ENCODE measurements at places on chromosomes 4 and X.

- no peak for DNase-seq
- H3K36me3 ChIP-seq: no peaks in the 10 kb centered on the region
- no peak overlapping the region for H3K4me3 ChIP-seq
- no peak overlapping the region for H3K27ac ChIP-seq
Measured at GRCh38 chr4:3338321-3338838, 45.6 kb downstream of the RGS12 start.

DNA sequence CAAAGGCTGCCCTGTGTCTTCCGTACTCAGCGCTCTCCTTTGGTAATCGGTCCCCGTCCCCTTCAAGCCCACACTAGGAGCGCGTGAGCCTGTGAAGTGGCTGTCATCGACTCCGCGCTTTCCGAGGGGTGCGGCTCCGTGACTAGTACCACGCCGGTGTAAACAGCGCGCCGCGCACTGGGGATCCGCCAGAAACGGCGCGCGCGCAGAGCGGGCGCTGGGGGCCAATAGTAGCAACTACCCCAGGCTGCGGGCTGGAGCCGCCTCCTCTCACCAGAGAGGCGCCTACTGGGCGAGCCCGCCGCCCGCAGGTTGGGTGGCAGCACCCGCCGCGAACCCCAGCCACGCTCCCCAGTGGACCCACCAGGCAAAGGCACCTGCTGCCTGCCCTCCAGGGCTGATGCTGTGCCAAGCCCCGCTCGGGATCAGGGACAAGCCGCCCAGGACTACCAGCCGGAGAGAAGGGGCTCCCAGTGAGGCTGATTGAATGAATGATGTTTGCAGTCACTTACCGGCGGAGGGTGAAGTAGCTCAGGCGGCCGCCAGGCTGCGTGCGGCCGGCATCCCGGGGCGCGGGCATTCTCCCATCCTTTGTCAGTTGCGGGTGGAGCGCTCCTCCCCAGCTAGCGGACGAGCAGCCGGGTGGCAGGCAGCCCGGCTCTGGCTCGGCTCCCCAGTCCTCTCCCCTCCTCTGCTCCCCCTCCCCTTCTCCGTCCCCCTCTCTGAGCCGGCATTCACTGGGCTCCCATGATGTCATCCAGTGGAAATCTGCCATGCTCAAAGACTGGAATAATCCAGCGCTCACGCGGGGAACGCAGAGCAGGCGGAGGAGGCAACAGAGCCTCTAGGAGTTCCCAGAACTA lies 370.3 kb upstream of the SMIM31 start:
- no peak overlapping the region for H3K27ac ChIP-seq
- no peaks in the 10 kb centered on the region for H3K36me3 ChIP-seq
- DNase-seq: no peak
- H3K27me3 ChIP-seq: no peaks in the 10 kb centered on the region

DNA sequence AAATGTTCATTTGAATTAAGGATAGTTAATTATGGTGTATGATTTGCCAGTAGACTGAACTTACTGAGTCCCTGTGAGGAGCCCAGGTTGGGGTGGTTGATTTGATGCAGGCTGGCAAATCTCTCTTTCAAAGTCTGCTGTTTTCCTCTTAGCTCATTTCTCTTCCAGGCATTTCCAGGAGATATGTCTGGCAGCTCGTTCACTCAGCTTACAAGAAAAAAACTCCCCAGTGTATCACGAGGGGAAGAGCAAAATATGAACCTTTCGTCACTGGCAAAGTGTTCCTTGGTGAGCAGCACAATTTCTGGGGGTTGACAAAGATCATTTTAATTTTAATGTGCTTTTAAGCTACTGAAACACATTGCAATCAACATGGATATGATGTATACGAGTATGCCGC lies 244.2 kb downstream of the CBLL2 start:
- no peak for DNase-seq
- H3K4me3 ChIP-seq: no peak overlapping the region
- H3K27ac ChIP-seq: no peak overlapping the region
- no peaks in the 10 kb centered on the region for H3K36me3 ChIP-seq
- H3K4me1 ChIP-seq: no peaks in the 10 kb centered on the region

GRCh38 chr4:156475322-156475721 lies 496.3 kb downstream of the PDGFC start:
- H3K27ac ChIP-seq: no peak overlapping the region
- H3K36me3 ChIP-seq: no peaks in the 10 kb centered on the region
- no peak for DNase-seq
- no peak overlapping the region for H3K4me3 ChIP-seq
- H3K4me1 ChIP-seq: no peaks in the 10 kb centered on the region

- no peaks in the 10 kb centered on the region for H3K36me3 ChIP-seq
- H3K27me3 ChIP-seq: no peaks in the 10 kb centered on the region
- H3K4me1 ChIP-seq: no peaks in the 10 kb centered on the region
- DNase-seq: no peak
Measured at GRCh38 chr4:43113196-43113595, 220.7 kb downstream of the GRXCR1 start.

GRCh38 chr4:24791043-24791442 lies 4.3 kb upstream of the SOD3 start:
- no peak for DNase-seq
- H3K4me3 ChIP-seq: no peak overlapping the region
- no peaks in the 10 kb centered on the region for H3K36me3 ChIP-seq
- no peaks in the 10 kb centered on the region for H3K4me1 ChIP-seq
- H3K27me3 ChIP-seq: no peaks in the 10 kb centered on the region

- DNase-seq: no peak
- no peaks in the 10 kb centered on the region for H3K27me3 ChIP-seq
- H3K36me3 ChIP-seq: no peaks in the 10 kb centered on the region
Measured at GRCh38 chr4:185404031-185404430, 7.4 kb downstream of the ANKRD37 start.

- peaks cover 12% of the 10 kb centered on the region for H3K36me3 ChIP-seq
- H3K27me3 ChIP-seq: no peaks in the 10 kb centered on the region
- no peak for DNase-seq
- H3K4me3 ChIP-seq: no peak overlapping the region
- no peak overlapping the region for H3K27ac ChIP-seq
Measured at GRCh38 chr4:77728420-77728819, 90.7 kb downstream of the CNOT6L start.

DNA sequence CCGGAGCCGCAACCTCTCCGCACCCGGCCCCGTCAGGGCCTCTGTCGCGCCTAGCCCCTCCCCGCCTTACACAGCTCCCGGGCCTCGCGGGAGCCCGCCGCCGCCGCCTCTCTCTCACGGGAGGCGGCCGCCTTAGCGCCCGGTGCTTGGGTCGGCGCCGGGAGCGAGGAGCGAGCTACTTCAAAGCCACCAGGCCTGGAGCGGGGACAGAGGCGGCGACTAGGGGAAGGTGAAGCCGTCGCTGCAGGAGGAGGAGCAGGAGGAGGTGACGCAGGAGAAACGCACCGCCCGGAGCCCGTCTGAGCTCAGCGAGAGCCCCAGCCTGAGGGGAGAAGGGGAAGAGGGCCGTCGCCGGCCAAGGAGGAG lies 250 bp downstream of the USP9X start:
- H3K4me3 ChIP-seq: peak overlapping the region; percentile 81
- peak overlapping the region; percentile 99 for H3K27ac ChIP-seq
- peaks cover 14% of the 10 kb centered on the region for H3K4me1 ChIP-seq
- DNase-seq: peak; percentile 85
- no peaks in the 10 kb centered on the region for H3K27me3 ChIP-seq

DNA sequence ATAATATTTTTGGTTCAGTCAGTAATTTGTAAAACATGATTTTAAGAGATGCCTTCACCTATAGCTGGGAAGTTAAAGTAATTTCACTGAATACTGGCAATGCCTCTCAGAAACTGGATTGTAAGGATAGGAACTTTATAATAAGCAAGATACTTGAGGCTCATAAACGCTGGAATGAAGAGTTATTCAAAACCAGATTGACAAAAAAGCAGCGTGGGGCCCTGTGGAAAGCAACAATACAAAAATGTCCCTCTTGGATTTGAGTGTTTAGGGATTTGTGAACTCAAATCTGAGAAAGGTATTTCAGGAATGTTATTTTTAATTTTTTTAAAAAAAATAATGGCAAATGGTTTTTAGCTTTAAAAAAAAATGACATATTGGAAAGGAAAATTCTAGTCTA lies 94.6 kb downstream of the ANK2 start:
- no peaks in the 10 kb centered on the region for H3K4me1 ChIP-seq
- H3K4me3 ChIP-seq: no peak overlapping the region
- no peaks in the 10 kb centered on the region for H3K27me3 ChIP-seq
- no peak overlapping the region for H3K27ac ChIP-seq

- no peak overlapping the region for H3K4me3 ChIP-seq
- no peaks in the 10 kb centered on the region for H3K4me1 ChIP-seq
- no peaks in the 10 kb centered on the region for H3K27me3 ChIP-seq
- H3K36me3 ChIP-seq: no peaks in the 10 kb centered on the region
- no peak for DNase-seq
- H3K27ac ChIP-seq: no peak overlapping the region
Measured at GRCh38 chr4:54315561-54316538, 86.8 kb downstream of the PDGFRA start.

DNA sequence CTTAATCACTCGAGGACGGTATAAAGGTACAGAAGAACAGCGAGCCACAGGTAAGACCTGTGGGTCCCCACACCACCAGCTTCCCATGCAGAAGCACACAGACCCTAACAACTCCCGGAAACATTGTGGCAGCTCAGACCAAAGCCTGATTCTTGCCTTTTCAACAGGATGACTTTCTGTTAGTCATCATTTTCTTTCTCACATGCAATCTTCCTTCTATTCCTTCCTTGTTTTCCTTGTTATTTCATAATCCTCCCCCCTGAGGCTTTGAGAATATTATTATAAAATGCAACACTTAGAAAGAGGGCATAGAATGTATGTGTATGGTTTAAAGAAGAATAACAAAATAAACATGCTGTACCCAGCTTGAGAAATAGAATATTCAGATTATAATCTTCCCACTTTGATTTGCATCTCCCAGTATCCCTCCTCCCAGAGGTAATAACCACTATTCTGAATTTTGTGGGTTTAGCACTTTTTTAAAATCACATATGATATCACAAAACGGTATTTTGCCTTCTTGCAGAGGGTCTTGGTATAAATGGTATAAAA lies 100.9 kb downstream of the FHDC1 start:
- H3K36me3 ChIP-seq: no peaks in the 10 kb centered on the region
- no peaks in the 10 kb centered on the region for H3K4me1 ChIP-seq
- no peak for DNase-seq
- H3K4me3 ChIP-seq: no peak overlapping the region
- H3K27me3 ChIP-seq: no peaks in the 10 kb centered on the region

GRCh38 chrX:13651150-13651549 lies 1.8 kb upstream of the TCEANC start:
- no peaks in the 10 kb centered on the region for H3K36me3 ChIP-seq
- H3K27ac ChIP-seq: no peak overlapping the region
- no peak for DNase-seq
- H3K4me3 ChIP-seq: no peak overlapping the region
- H3K27me3 ChIP-seq: no peaks in the 10 kb centered on the region
- H3K4me1 ChIP-seq: no peaks in the 10 kb centered on the region

DNA sequence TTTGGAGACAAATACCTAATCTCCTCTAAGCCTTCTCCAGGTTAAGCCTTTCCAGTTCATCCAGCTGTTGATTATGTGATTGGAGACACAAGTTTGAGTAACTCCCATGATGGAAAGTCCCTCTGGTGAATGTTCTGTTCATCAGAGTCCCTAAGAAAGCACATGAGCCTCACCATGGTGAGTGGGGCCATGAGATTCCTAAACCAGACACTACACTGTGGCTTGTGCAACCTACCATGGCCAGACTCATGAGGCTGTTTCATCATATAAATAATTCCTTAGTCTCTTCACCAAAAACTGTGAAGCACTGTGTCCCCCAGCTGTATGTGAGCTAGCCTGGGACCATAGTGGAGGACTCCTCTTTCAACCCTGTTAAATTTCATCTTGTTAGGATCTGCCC lies 14.4 kb downstream of the PKD2 start:
- H3K4me1 ChIP-seq: no peaks in the 10 kb centered on the region
- no peaks in the 10 kb centered on the region for H3K36me3 ChIP-seq
- H3K4me3 ChIP-seq: no peak overlapping the region
- no peak overlapping the region for H3K27ac ChIP-seq
- no peaks in the 10 kb centered on the region for H3K27me3 ChIP-seq

DNA sequence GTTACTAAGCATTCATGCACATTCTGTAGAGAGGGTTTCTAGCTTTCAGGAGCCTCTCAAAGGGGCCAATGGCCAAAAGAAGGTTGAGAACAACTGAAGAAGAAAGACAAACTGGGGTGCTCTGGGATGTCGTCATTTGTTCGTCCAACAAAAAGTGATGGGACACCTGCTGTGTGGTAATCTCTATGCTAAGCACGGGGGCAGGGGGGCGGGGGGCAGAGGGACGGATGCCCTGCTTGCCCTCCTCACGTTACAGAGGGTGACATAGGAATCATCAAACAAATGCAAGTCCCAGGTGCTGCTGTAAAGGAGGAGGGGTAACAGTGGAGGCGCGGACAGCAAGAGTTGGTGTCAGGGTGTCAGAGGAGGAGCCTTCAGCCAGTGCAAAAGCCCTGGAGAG lies 12.8 kb upstream of the CRMP1 start:
- no peaks in the 10 kb centered on the region for H3K4me1 ChIP-seq
- no peak overlapping the region for H3K27ac ChIP-seq
- H3K27me3 ChIP-seq: no peaks in the 10 kb centered on the region
- no peaks in the 10 kb centered on the region for H3K36me3 ChIP-seq
- DNase-seq: no peak

DNA sequence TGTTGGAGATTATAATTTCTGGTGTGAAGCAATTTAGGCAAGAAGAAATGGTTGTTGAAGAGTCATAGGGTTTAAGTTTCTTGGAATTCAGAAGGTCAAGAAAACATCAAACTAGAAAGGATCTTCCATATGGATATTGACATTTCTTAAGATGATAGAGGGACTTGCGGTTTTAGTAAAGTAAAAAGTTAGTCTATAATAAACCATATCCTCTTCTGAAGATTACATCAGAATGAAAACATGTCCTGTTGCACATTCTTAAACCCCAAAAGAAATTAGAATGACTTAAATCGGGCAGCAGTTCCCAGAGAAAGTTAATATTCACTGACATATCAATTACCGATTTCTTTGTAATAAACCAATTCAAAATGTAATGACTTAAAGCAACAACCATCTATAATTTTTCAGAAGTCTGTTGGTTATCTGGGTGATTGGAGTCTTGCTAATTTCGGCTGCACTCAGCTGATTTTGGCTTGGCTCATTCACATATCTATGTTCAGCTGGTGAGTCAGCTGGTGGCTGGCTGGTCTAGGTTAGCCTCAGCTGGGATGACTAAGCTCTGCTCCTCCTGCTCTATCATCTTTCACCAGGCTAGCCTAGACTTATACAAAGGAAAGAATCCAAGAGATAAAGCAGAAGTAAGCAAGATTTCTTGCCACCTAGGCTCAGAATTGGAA lies 24.4 kb upstream of the DYNLT3 start:
- H3K27me3 ChIP-seq: no peaks in the 10 kb centered on the region
- no peaks in the 10 kb centered on the region for H3K36me3 ChIP-seq
- no peak overlapping the region for H3K4me3 ChIP-seq
- peak; percentile 34 for DNase-seq

Data from right lobe of liver (tissue), 6 donors.